ENCODE measurements at places on chromosomes 2 and 18.

- DNase-seq, result peak; percentile 27
These were observed 7.0 kb upstream of the REEP1 start for GRCh38 chr2:86344404-86344803.

DNA sequence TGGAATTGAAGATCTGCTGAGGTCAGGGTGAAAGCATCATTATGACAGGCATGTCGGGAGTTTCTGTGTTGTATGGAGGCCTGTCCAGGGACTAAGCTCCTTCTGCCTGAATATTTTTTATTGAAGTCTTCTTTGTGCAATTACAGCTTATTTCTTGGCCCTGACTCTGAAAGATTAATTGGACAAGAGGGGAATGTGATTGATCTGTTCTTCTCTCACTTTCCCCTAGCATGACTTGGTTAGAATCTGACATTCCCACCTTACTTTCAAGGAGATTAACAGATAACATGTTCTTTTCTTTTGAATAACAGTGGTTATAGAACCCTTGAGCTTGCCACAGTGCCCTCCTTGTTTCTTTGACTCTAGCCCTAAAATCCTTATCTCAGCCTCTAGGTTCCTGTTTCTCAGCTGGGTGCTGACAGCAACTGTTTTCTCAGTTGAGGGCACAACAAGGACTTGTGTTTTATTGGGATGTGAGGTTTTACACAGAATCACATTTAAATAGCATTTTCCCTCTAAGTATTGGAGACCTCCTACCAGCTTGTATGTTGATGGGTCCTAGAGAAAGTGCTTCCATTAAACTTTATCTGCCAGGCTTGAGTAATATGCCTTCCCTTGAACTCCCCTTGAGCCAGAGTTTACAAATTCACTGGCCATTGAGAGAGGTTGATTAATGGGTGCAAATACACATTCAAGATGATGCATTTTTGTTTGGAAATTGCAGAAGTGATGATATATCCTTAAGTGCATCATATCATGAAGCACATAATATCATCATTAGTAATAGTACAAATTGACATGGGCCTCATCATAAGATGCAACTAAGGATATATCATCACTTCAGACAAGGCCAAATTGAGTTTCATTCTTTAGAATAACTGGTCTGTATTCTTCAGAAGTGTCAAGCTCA lies 12.5 kb downstream of the TTLL4 start:
- no peak for DNase-seq

GRCh38 chr2:67108231-67108630 lies 288.9 kb upstream of the ETAA1 start:
- DNase-seq, result peak; percentile 9

DNA sequence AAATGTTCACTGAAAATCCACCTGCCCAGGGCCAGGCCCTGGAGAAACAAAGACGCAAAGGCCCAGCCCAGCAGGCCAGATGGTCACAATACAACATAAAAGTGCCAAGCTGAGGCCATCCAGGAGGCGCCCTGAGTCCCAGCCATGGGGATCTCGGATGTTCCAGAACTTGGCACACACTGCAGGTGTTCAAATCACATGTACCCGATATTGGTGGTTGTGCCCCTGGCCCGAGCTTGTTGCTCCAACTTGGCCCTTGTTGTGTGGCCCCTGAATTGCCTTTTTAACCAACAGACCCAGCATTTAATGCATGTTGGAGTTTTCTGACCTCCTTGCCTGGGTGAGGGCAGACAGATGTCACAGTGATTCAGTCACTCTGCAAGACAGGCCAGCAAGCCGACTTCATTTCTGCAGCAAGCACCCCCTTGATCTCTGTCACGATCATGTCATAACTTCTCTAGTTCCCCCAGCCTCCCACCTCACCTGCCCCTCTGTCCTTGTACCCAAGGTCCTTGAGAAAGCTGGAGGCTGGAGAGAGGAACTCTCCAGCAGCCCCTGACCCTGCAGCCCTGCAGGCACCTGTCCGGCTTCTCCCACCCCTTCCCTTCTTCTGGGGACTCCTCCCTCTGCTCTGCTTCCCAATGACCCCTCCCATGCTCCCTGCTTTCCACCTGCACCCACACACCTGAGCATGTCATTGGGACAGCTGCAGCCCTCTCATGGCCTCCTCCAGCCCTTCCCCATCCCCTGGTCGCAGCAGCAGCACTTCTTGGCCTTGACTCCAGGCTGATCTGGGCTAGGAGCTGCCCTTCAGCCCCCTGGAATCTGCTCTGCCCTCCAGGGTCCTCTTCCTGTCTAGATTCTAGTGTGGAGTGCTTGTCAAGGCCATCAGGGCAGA lies 9.1 kb downstream of the NGEF start:
- DNase-seq, result no peak

DNA sequence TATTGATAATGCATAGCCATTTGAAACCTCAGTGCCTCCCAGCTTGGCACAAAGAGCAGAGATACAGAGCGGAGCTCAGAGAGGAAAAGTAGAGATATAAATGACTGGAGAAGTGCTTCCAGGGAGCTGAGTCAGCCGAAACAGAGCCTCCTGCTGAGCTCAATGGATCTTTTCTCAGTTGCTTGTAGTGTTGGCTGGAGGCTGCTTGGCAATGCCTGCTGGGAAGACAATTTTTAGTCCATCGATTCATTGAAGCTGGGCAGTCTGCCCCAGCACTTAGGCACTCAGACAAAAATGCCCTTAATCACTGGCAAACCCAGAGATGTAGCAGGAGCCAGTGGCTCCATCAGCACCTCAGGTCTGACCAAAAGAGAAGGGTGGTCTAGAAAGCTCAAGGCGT lies 81.3 kb upstream of the SETBP1 start:
- no peak for DNase-seq

- no peak for DNase-seq
These were observed 74.3 kb downstream of the BCL2L11 start for GRCh38 chr2:111194835-111195621.

DNA sequence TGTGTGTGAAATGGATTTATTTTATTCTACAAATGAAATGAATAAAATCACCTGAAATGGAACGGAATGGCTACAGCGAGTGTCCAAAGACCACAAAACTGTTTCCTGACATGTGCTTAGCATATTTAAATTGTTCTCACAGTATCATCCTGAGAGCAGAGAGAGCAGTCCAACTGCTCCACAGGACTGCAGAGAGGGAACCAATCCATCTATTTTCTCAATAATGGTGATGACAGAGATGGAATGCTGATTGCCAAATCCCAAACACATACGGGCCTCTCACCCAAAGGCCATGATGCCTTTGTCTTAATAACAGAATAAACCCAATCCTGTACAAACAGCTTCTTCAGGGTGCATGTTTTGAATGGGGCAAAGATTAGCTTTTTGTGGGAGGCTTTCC lies 41.1 kb downstream of the STAT1 start:
- DNase-seq, result no peak

DNA sequence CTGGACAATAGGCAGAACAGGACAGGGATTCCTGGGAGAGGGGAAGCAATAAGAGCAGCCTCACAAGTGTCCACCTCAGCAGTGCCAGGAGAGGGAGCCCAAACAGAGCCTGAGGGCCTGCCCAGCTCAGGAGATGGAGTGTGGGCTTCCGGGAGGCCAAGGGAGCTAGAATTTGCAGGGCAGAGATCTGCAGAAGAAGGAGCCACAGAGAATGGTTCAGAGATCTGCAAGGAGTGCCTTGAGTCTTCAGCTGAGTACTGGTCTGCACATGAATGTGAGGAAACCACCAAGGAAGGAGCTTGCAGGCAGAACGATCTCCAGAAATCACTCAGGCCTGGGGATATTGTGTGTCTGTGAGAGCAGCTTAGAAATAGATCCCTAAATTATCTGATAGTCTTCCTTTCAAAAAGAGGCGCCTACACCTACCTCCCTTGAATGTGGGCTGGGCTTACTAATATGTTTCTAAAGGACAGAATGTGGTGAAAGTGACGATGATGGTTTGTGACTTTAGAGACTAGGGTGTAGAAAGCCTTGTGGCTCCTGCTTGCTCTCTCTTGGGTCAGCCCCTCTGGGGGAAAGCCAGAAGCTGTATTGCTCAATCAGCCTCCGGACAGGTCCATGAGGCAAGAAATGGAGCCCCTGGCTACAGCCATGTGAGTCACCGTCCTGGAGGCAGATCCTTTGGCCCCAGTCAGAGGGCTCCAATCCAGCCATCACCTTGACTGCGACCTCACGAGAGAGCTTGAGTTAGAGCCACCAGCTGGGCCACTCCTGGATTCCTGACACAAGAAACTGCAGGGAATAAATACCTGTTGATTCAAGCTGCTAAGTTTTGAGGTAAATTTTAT lies 7.6 kb upstream of the LPIN1 start:
- peak; percentile 32 for DNase-seq

Measured in NCI-H82 (cell line).